ENCODE measurements at places on chromosomes 12 and 14.

DNA sequence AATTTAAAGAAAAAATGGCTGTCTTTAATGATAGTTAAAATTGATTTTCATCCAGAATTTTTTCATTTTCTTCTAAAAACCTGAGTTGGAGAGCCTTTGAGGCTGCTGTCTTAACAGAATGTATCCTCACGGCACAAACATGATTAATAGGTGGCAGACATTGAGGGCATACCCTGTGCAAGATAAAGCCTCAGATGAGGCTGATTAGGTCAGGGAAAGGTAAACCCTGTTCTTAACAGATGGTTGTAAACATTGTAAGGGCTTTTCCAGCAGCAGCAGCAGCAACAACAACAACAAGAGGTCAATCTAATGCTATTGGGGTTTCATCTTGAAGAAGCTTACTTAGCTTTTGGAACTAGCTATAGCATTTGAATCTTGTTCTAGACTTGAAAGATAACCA lies 17.4 kb downstream of the GNG2 start:
- DNase-seq: no peak

DNA sequence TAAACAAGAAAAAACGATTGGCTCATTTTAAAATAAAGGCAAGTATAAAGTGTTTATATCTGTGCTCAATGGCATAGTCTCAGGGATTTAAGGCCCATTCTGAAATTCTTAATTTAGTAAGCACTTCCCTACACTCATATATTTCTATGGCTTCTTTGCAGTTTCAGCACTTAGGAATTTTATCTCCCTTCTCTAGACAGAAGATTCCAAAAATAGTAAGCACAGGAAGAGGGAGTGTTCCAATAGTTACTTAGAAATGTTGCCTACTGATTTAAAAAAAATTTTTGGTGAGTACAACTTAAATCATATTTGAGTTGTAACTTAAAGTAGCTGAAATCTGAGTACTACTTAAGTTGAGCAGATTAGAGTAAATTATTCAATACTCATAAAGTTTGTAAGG lies 19.8 kb downstream of the INSM2 start:
- DNase-seq: no peak

GRCh38 chr12:111314953-111315539 lies 53.8 kb downstream of the PHETA1 start:
- no peak for DNase-seq

DNA sequence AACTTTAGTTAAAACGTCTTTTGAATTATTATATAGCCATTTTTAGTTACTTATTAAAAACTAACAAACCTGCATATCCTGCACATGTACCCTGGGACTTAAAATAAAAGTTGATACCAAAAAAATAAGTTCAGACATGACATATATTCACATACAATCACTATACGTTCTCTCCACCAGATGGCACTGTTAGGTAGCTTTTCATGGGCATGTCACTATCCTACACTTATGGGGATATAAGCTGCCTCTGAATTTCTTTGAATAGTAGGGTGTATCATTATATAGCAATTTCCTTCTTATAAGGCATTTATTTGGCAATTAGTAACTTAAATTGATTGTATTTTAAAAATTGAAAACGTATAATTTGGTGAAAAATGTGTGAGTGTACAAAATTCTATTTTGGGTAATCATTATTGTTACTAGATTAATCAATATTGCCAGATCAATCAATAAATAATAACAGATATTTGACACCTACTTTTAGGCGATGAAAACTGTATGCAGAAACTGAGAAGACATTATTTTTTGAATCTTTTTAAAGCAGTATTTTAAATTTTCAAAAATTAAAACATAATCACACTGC lies 31.8 kb upstream of the OR10A7 start:
- peak; percentile 70 for DNase-seq

DNA sequence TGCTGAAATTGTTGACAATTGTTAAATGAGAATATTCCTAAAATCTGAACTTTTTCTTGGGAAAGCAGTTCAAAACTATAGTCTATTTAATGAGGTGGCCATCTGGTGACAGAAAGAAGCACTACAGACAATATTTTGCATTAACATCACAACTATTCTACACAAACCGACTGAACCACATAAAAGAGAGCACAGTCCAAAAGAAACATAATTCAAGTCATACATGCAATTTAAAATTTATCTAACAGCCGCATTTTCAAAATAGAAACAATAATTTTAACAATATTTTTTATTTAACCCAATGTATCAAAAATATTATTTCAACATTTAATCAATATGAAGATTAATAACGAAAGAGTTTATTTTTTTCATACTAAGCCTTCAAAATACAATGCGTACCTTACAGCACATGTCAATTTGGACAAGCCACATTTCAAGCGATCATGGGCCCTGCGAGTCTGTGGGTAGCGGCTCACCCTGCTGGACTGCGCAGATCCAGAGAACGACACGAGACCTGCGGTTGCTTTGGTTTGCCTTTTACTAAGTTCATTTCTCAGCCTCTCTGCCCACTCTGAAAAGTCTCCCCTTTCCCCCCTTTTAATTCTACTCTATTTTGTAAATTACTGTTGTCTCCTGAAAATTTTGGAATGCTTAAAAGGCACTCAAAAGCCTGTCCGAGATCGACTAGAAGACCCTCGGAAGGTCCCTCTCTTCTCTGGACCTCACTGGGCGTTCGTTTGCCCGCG lies 947 bp upstream of the LRRC9 start:
- no peak for DNase-seq

DNA sequence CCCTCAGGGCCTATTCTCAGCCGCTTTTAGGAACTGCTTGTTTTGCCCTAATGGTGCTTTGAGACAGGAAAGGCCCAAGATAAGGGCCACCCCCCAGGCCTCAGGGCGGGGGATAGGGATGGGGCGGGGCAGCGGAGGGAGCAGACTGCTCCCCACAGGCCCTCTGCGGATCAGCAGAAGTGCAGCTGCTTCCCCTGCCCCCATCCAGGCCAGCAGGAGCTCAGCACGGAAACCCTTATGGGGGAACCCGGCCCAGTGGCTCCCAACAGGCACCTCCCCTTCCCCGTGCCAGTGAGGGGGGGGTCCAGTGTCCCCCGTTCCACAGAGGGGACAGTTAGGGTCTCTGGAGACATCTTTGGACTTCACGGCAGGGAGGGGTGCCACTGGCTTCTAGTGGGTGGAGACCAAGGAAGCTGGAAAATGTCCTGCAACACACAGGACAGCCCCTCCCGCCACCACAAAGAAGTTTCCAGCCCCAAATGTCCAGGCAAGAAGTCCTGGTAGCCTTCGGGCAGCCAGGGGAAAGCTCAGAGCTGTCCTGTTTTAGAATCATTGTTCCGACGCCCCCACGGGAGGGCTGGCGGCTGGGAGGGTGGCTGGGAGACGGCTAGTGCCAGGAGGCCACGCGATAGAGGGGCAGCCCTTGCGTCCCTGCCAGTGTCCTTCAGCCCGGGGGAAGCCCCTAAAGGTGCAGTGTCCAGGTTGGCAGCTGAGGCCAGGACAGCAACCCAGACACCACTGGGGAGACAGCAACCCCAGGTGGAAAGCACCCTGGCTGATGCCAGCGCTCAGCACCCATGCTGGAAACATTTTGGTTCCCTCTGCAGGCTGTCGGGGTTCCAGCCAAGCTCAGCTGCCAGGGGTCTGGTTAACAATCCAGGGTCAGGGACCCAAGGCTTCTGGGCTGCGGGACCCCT lies 10.4 kb upstream of the GPR132 start:
- no peak for DNase-seq
